ENCODE measurements at places on chromosomes 2 and 18.
A peak's percentile ranks its signal among the peaks of the same experiment; 100 is the strongest.

DNA sequence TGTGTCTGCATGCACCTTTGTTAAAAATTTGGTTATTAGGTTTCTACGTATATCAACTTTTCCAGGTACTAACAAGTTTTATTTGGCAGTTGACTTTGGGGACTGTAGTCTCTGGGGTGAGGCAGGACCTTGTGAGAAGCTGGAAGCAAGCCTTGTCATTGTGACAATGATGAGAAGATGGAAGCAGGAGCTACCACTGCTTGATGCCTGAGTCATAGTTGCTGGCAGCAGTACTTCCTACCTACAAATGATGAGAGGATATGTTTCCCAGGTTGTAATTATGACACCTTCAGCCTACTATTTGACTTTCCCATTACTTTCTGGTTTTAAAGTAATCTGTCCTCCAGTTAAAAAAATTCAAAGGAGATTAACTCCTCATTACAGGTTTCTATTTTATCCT, 516.3 kb downstream of the NRXN1 start:
- no peak for DNase-seq

DNA sequence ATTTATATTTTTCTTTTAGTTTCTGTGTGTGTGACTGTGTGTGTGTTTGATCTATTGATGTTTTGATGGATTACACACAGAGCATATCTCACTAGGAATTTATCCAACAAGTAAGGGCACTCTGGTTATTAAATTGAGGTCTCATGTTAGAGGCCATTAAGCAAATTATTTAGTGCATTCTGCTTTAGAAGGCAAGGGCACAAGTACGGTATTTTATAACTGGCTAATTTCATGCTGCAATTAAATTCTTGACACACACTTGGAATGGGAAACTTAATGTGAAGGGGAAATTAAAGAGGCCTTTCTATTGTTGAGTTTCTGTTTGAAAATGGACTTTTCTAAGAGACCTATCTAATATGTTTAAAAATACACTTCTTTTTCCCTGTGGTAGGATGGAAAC, 25.8 kb downstream of the NYAP2 start:
- DNase-seq: no peak

GRCh38 chr2:240959214-240959940, 39.0 kb upstream of the SNED1 start:
- no peak for DNase-seq

DNA sequence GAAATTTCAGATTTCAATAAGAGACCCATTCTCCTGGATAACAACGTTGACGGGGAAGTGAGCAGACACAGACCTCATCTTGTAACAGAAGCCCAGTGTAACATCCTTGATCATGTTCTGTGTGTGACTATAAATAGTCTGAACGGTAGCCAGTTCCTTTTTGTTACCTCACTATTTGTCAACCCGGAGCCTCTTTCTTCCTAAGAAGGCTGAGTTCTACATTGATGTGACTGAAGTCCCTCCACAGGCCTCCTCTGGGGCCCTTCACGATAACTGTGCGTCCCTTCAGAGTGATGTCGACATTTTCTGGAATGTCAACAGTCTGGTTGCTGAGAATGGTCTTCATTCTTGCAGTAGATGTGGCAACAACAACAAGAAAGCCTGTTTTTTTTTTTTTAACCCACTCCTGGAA, 6.3 kb upstream of the PLEKHM3 start:
- peak; percentile 19 for DNase-seq

- no peak for DNase-seq
These were observed 29.9 kb downstream of the HDHD2 start for GRCh38 chr18:47120428-47120827.

DNA sequence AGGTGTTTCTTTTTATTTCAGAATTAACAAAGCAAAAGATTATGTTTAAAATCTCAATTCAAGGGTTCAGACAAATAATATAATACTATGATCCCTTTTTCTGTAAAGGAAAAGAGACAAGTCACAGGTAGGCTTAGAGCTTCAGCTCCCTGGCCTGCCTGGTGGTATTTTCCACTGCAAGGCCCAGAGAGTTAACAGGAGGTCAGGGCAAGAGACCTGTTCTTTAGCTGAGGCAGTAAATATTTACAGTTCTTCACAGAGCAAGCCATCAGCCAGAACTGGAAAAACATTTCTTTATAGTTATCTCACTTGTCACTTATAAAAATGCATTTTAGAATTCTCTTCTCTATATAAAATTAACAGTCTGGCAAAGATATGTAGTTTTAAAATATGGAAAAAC, 70.1 kb downstream of the EPG5 start:
- DNase-seq: no peak

DNA sequence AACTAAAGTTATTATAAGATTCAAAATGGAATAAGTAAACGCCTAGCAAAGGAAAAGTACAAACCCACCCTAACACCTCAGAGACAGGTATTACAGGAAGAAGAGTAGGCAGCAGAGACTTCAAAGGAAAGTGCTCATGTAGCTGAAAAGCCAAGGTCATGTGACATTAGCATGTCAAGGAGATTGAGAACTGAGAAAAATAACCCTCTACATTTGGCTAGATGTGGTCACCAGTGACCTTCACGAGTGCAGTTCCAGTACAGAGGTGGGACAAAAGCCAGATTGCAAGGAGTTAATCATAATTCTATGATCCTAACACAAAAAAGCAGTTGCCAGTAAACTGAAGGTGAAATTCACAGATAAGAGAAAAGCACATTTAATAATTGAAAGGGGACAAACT, 252.7 kb downstream of the ZEB2 start:
- DNase-seq: no peak

DNA sequence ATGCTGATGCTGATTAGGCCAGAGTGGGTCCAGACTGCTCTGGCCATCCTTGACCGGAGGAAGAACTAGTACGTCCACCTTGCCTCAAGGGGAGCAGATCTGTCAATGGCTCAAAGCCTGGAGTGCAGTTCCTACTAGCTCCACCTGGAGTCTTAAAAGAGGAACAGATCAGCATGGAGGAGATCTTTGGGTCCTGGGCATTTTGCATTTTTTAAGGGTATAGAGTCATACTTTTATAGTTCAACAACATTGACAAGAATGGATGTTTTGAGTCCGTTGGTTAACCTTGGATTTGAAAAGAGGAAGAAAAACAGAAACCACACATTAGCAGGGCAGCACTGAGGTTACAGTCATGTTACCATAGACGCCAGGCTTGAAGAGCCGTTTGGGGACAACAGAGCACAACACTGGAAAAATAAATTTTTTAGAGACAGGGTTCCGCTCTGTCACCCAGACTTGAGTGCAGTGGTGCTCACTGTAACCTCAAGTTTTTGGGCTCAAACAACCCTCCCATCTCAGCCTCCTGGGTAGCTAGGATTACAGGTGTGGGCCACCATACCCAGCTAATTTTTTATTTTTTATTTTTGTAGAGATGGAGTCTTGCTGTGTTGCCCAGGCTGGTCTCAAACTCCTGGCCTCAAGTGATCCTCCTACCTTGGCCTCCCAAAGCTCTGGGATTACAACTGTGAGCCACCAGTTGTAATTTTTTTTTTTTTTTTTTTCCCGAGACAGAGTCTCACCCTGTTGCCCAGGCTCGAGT, 78.5 kb downstream of the PRKCE start:
- DNase-seq: no peak
